Panc1 (cell line): ENCODE measurements at places on chromosomes 2 and 18.

DNA sequence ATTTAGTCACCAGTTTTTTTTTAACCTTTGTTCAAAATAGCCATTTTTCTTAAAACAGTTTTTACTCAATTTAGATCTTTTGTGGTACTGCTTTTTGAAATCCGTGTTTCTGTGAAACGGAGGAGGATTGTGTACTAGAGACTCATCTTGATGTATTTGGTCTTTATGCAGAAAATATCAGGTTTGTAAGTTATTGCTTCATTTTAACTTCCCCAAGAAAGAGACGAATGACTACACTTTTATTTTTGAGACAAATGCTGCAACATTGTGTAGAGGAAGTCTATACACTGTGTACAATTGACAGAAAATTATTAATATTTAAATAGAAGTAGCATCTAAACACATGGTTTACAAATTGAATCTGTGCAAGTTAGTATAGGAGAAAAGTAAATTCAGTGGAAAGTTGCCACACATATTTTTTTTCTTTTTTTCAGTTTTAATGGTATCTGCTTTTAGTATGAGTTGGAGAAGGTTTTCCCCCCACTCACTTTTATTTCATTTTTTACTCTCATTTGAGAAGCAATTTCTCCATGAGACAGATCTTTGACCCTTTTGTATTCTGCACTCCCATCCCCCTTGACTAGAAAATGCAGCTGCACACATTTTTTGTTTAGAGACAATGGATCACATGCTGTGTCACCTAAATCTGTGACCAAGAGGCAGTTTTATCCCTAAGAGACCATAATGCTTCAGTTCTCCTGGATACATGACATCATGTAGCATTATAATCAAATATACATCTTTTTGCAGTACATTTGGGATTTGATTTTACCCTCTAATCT lies 200.8 kb upstream of the STON1 start:
- H3K27ac ChIP-seq = no peak overlapping the region
- H3K27me3 ChIP-seq = no peaks in the 10 kb centered on the region
- no peak for DNase-seq
- no peaks in the 10 kb centered on the region for H3K36me3 ChIP-seq
- H3K4me3 ChIP-seq = no peak overlapping the region
- H3K4me1 ChIP-seq = peaks cover 9% of the 10 kb centered on the region; the same call in 1 of the 2 replicates

DNA sequence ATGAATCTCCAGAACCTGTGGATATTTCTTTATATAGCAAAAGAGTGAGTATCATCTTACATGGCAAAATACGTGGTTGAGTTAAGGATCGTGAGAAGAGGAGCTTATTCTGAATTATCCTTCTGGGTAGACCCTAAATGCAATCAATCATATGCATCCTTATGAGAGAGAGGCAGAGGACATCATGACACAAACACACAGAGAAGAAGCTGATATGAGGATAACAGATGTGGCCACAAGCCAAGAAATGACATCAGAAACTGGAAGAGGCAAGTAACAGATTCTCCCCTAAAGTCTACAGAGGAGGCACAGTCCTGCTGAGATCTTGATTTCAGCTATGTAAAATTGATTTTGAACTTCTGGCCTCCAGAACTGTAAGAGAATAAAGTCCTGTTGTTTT lies 730.2 kb upstream of the ZNF804A start:
- no peak overlapping the region for H3K4me3 ChIP-seq
- no peak for DNase-seq
- H3K27me3 ChIP-seq = no peaks in the 10 kb centered on the region
- H3K4me1 ChIP-seq = no peaks in the 10 kb centered on the region
- no peak overlapping the region for H3K27ac ChIP-seq
- H3K36me3 ChIP-seq = no peaks in the 10 kb centered on the region

GRCh38 chr2:220572385-220572784 lies 945.0 kb downstream of the SLC4A3 start:
- H3K27me3 ChIP-seq = no peaks in the 10 kb centered on the region
- H3K4me1 ChIP-seq = no peaks in the 10 kb centered on the region
- H3K27ac ChIP-seq = no peak overlapping the region
- H3K4me3 ChIP-seq = no peak overlapping the region

GRCh38 chr2:227462972-227463931 lies 8.7 kb upstream of the AGFG1 start:
- peaks cover 52% of the 10 kb centered on the region for H3K4me1 ChIP-seq
- no peak overlapping the region for H3K4me3 ChIP-seq
- no peak for DNase-seq

GRCh38 chr18:37321582-37322491 lies 243.8 kb downstream of the CELF4 start:
- H3K27me3 ChIP-seq = no peaks in the 10 kb centered on the region; the same call in 1 of the 2 replicates
- H3K27ac ChIP-seq = no peak overlapping the region
- H3K36me3 ChIP-seq = no peaks in the 10 kb centered on the region

DNA sequence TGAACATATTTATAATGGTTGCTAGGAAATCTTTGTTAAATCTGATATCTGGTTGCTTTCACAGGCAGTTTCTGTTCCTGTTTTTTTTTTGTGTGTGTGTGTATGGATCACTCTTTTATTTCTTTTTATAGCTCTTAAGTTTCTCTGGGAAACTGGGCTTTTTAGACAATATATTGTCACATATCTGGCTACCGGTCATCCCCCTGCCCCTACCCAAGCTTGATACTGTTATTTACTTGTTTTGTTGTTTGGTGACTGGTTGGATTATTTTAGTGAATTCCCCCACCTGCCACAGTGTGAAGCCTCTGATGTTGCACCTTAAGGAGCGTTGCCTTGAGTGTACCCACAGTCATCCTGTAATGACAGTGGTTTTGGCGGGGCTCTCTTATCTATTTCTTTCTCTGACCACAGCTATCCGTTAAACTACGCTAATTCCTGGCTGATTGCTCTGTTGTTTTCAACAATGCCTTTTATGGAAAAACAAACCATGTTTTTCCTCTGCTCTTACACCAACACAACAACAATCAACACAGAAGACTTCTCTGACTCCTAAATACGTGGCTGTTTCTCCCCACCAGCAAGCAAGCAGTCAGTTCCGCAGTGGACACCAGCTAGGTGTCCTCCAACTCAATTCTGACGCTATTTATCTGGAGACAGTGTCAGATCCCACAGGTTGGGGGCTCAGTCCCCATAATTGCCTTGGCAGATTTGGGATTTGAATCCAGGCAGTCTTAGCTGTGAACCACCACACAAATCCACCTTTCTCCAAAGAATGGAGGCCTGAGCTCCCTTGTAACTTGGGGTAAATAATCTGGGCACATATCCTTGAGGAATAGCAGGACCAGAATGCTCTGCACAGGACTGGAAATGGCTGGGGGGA lies 10.9 kb downstream of the GNLY start:
- H3K4me1 ChIP-seq = peaks cover 14% of the 10 kb centered on the region; the same call in 1 of the 2 replicates
- no peak overlapping the region for H3K27ac ChIP-seq
- no peak for DNase-seq
- no peak overlapping the region for H3K4me3 ChIP-seq

- H3K27ac ChIP-seq = no peak overlapping the region; the same call in 1 of the 2 replicates
- H3K36me3 ChIP-seq = no peaks in the 10 kb centered on the region
- H3K4me1 ChIP-seq = peaks cover 4% of the 10 kb centered on the region; the same call in 1 of the 2 replicates
- no peaks in the 10 kb centered on the region for H3K27me3 ChIP-seq
- no peak for DNase-seq
- H3K4me3 ChIP-seq = no peak overlapping the region
Observed at GRCh38 chr18:23353459-23353858, 99.6 kb upstream of the RIOK3 start.

DNA sequence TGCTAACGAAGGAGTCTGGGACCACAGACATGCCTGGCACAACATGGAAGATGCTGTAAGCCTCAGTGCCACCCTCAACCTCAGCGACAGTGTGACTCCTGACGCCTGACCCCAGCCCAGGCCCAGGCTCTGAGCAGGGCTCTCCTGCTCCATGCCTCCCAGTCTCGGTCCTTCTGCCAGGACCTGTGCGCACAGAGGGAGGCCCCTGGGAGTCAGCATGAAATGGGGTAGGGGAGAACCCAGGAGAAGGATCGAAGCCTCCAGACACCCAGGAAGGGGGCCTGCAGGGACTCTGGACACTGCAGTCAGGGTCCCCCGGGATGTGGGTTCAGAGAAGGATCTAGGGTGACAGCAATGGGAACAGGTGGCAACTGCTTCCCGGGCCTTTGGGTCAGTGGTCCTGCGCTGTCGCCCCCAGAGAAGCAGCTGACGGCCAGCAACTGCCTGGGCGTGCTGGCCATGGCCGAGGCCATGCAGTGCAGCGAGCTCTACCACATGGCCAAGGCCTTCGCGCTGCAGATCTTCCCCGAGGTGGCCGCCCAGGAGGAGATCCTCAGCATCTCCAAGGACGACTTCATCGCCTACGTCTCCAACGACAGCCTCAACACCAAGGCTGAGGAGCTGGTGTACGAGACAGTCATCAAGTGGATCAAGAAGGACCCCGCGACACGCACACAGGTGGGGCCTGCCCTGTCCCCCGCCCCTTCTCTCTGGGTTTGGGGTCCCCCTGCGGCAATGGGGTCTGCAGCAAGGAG lies 233.9 kb downstream of the ATAD2B start:
- no peak overlapping the region for H3K4me3 ChIP-seq
- H3K36me3 ChIP-seq = no peaks in the 10 kb centered on the region
- DNase-seq = no peak

- no peaks in the 10 kb centered on the region for H3K36me3 ChIP-seq
- no peaks in the 10 kb centered on the region for H3K27me3 ChIP-seq
- no peak for DNase-seq
- H3K4me1 ChIP-seq = no peaks in the 10 kb centered on the region
Observed at GRCh38 chr2:137254052-137254451, 488.7 kb downstream of the THSD7B start.

GRCh38 chr18:35703043-35703688 lies 121.6 kb downstream of the GALNT1 start:
- DNase-seq = no peak
- H3K4me1 ChIP-seq = no peaks in the 10 kb centered on the region
- no peaks in the 10 kb centered on the region for H3K27me3 ChIP-seq
- H3K4me3 ChIP-seq = no peak overlapping the region
- H3K36me3 ChIP-seq = no peaks in the 10 kb centered on the region; the same call in 1 of the 2 replicates

- peaks cover 9% of the 10 kb centered on the region; the same call in 1 of the 2 replicates for H3K4me1 ChIP-seq
- peak overlapping the region; percentile 90 for H3K27ac ChIP-seq
- H3K36me3 ChIP-seq = peaks cover 17% of the 10 kb centered on the region
Observed at GRCh38 chr2:178450524-178450773, 526 bp downstream of the PRKRA start.

- H3K27me3 ChIP-seq = no peaks in the 10 kb centered on the region
- H3K4me3 ChIP-seq = no peak overlapping the region
- H3K36me3 ChIP-seq = no peaks in the 10 kb centered on the region
- DNase-seq = no peak
- no peaks in the 10 kb centered on the region; the same call in 1 of the 2 replicates for H3K4me1 ChIP-seq
- peak overlapping the region; percentile 17; the same call in 1 of the 2 replicates for H3K27ac ChIP-seq
Observed at GRCh38 chr2:237152361-237152760, 66.7 kb downstream of the COPS8 start.

DNA sequence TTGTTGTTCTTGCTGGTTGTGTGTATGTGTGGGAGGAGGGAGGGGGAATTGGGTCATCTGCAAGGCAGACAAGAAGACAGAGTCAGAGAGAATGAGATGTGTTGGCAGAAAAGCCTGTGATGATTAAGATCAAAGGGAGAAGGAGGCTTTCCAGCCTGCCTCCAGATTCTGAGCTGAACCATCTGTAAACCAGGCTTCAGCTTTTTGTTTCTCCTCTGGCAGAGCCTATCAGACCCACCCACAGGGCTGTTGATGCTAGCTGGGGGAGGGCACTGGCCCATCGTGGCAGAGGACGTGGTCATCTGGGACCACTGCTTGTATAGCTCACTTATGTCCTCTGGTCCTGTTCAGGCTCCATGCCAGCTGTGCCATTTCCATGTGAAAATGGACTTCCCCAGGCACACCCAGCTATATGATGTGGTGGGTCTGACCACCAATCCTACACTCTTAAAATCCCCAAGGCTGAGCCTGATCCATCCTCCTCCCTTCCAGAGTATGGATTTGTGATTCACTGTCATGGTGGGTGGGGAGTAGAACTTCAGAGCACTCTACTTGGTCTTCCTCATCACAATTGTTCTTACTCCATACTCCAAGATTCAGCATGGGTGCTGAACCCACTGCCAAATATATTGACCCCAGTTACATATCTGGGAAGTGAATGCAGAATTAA lies 27.8 kb upstream of the COL6A3 start:
- DNase-seq = no peak
- no peak overlapping the region for H3K27ac ChIP-seq
- no peaks in the 10 kb centered on the region for H3K36me3 ChIP-seq

GRCh38 chr2:37230581-37230980 lies 815 bp downstream of the CEBPZ start:
- H3K27me3 ChIP-seq = no peaks in the 10 kb centered on the region
- DNase-seq = no peak
- H3K36me3 ChIP-seq = peaks cover 26% of the 10 kb centered on the region
- peak overlapping the region; percentile 90 for H3K4me3 ChIP-seq

- no peaks in the 10 kb centered on the region for H3K27me3 ChIP-seq
- H3K4me1 ChIP-seq = peaks cover 66% of the 10 kb centered on the region
- peak overlapping the region; percentile 48; the same call in 1 of the 2 replicates for H3K27ac ChIP-seq
Observed at GRCh38 chr18:77059294-77059916, 73.2 kb downstream of the MBP start.

GRCh38 chr2:117128461-117128860 lies 686.0 kb upstream of the DDX18 start:
- H3K4me1 ChIP-seq = no peaks in the 10 kb centered on the region
- no peak overlapping the region for H3K4me3 ChIP-seq
- no peak overlapping the region for H3K27ac ChIP-seq
- H3K36me3 ChIP-seq = no peaks in the 10 kb centered on the region
- no peaks in the 10 kb centered on the region for H3K27me3 ChIP-seq
- no peak for DNase-seq

- no peak overlapping the region for H3K27ac ChIP-seq
- H3K4me3 ChIP-seq = no peak overlapping the region
- no peaks in the 10 kb centered on the region for H3K36me3 ChIP-seq
- H3K4me1 ChIP-seq = no peaks in the 10 kb centered on the region
Observed at GRCh38 chr2:105671156-105671555, 73.6 kb upstream of the NCK2 start.

GRCh38 chr2:128008074-128008672 lies 19.7 kb downstream of the SAP130 start:
- DNase-seq = no peak
- H3K27ac ChIP-seq = no peak overlapping the region
- no peak overlapping the region for H3K4me3 ChIP-seq
- no peaks in the 10 kb centered on the region for H3K4me1 ChIP-seq
- H3K36me3 ChIP-seq = peaks cover 25% of the 10 kb centered on the region

DNA sequence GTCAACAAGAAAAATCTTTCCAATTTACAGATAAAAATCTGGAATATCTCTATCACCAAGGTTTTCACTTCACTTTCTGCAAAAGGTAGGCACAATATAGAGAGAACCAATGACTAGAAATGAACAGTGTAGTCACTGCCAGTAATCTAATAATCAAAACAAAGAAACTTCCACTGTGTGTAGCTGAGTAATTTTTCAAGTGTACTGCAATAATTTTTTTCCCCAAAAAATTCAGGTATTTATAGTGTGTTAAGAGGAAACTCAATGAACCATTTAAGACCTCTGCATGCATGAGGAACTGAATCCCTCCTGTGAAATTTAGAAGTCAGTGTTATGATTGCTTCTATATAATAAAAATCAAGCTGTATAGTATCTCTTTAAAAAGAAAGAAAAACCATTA lies 121.8 kb downstream of the MEMO1 start:
- H3K4me3 ChIP-seq = no peak overlapping the region
- H3K27ac ChIP-seq = no peak overlapping the region
- H3K27me3 ChIP-seq = no peaks in the 10 kb centered on the region
- H3K4me1 ChIP-seq = no peaks in the 10 kb centered on the region
- H3K36me3 ChIP-seq = peaks cover 6% of the 10 kb centered on the region; the same call in 1 of the 2 replicates
- no peak for DNase-seq
